ENCODE measurements at places on chromosomes 12 and 14. TPM values are rescaled to one million over a fixed set of nuclear protein-coding genes. Genes with fewer than 3 reads are reported as not detected.

DNA sequence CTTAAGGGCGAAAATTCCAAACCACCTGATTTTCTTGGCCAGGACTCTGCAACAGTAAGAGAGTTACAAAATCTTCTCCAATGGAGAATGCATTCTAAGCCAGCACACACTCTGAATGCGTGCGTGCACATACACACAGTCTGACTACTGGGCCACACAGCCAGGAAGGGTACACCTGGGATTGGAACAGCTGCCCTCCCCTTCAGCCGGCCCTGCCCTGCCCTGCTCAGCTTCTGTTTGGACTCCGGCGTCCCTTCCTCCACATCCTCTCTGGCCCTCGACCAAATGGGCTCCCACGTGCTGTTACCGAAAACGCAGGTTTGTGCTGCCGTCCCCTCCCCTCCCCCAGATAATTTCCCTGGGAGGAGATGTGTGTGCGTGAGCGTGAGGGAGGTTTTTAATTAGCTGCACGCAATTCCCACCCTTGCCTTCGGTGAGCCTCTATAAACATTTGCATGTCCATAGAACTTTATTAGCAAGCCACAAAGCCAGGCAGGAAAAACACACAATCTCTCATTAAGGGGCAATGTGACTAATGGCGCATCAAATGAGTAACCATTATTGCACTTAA is 43.0 kb downstream of the CCNK start:
- no peaks in the 10 kb centered on the region for H3K27me3 ChIP-seq
- H3K36me3 ChIP-seq, result no peaks in the 10 kb centered on the region
- H3K4me3 ChIP-seq, result no peak overlapping the region
- no peak overlapping the region for H3K27ac ChIP-seq

PLEKHA5 gene
- total RNA-seq, result 14.6 TPM

WASHC3 gene
- total RNA-seq, result 33.0 TPM

DNA sequence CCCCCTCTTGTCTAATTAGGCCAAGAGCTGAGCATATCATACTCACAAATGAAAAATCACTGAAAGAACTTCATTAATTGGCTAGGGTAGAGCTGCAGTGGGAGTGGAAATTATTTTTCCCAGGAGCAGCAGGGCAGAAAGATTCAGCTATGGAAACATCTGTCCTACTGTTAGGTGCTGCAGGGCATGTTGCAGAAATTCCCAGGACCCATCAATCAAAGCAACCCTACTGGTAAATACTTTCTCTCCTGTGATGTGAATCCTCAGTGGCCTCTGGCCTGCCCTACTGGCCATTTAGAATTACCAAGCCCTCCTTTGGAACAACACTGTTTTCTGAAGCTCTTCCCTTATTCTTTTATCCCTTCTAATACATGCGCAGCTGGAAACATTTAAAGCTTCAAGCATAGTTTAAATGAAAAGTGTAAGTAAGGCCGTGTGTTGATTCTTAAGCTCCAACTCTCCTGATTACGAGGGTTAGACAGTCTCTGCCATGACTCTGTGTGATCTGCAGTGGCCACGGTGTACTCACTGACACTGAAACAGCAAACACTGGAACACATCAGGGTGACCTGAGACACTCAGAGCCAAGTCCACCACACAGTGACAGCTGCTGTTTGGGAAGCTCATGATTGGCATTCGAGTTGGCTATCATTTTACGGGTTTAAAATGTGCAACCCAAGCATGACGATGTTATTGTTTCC is 62.6 kb upstream of the TMCC3 start:
- no peak for DNase-seq
- H3K36me3 ChIP-seq, result no peaks in the 10 kb centered on the region
- H3K27me3 ChIP-seq, result peaks cover 2% of the 10 kb centered on the region
- no peak overlapping the region for H3K27ac ChIP-seq
- H3K4me1 ChIP-seq, result peaks cover 14% of the 10 kb centered on the region

DNA sequence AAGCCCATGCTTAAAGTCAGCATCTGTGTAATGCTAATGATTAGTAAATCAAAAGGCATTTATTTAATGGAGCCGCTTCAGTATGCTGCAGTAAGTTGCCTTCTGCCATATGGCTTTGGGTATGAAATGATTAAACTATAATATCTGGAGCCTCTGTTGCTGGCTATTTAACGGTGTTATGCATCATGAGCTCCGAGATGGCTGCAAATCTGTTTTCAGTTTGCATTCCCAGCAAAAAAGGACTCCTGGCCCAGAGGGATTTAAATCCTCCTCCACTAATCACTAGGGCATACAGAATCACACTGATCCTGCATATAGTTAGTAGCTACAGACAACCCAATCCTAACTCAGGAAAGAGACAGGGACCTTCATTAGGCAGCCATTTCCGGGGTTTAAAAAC is 171.5 kb upstream of the EEA1 start:
- H3K36me3 ChIP-seq, result no peaks in the 10 kb centered on the region
- H3K4me3 ChIP-seq, result no peak overlapping the region
- H3K27ac ChIP-seq, result no peak overlapping the region
- DNase-seq, result no peak
- no peaks in the 10 kb centered on the region for H3K27me3 ChIP-seq

DNA sequence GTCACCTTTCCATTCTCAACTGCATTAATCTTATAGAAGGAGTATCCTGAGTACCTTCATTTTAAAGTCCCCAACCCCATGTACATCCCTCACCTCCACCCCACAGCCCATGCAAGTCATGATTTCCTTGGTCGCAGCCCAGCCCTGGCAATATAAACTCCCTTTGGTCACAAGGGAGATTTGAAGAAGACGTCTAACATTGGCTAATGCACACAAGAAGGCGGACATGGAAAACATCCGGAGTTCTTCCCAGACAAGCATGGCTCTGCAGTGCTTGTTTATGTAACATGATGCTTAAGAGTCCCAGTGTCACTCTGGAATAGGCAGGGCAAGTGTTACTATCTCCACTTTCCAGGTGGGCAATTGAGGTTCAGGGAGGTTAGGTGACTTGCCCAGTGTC is 277.6 kb downstream of the DPF3 start:
- no peaks in the 10 kb centered on the region for H3K27me3 ChIP-seq
- no peak for DNase-seq
- H3K27ac ChIP-seq, result peak overlapping the region; percentile 72
- H3K4me3 ChIP-seq, result no peak overlapping the region
- peaks cover 49% of the 10 kb centered on the region for H3K4me1 ChIP-seq

AKT1 gene
- total RNA-seq, result 143 TPM

KLRC2 gene
- not detected for total RNA-seq

PLEKHH1 gene
- 0.65 TPM for total RNA-seq

DNA sequence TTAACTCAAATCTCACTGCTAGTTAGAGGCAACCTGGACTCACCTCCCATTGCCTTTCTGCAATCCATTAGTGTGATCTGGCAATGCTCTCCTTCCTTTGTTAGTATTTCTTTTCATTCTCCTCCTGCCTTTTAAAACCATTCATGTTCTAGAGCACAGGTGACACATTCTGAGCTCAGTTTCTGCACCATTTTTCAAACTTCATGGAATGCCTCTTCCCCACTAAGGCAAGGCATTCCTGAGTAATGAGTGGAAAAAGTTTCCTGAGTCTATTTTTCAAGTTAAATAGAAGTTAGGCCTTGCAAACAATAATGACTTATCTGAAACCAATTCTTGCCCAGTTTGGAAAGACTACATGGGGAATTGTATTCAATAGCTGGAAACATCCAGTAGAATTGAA is 1001.8 kb downstream of the BCL11B start:
- H3K36me3 ChIP-seq, result no peaks in the 10 kb centered on the region
- DNase-seq, result no peak
- H3K4me3 ChIP-seq, result no peak overlapping the region
- H3K4me1 ChIP-seq, result no peaks in the 10 kb centered on the region
- no peak overlapping the region for H3K27ac ChIP-seq
- no peaks in the 10 kb centered on the region for H3K27me3 ChIP-seq

GRCh38 chr12:57744194-57744776 is 554 bp upstream of the TSPAN31 start:
- H3K4me3 ChIP-seq, result peak overlapping the region; percentile 95
- peaks cover 21% of the 10 kb centered on the region for H3K4me1 ChIP-seq
- peak; percentile 72 for DNase-seq
- peaks cover 20% of the 10 kb centered on the region for H3K36me3 ChIP-seq

DNA sequence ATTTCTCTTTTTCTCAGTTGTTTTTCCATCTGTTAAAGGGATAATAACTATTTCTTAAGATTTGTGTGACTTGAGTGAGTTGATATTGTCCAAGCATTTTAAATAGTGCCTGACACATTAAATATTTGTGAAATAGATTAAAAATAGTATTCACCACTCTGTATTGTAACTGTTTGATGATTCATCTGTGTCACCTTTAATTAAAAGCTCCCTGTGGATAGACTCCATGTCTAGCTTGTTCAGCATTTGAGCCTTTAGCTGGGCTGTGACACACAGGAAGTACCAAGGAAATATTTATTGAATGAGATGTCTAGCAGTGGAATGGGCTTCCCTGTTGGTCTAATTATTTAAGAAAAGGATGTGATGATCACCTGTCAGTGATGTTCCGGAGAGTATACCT is 1.8 kb upstream of the GLIPR1L2 start:
- no peaks in the 10 kb centered on the region for H3K27me3 ChIP-seq
- peaks cover 36% of the 10 kb centered on the region for H3K4me1 ChIP-seq

GRCh38 chr14:97106609-97107008 is 309.4 kb downstream of the VRK1 start:
- no peak overlapping the region for H3K4me3 ChIP-seq
- no peaks in the 10 kb centered on the region for H3K36me3 ChIP-seq
- H3K27me3 ChIP-seq, result peaks cover 6% of the 10 kb centered on the region
- DNase-seq, result no peak
- no peak overlapping the region for H3K27ac ChIP-seq
- no peaks in the 10 kb centered on the region for H3K4me1 ChIP-seq

DNA sequence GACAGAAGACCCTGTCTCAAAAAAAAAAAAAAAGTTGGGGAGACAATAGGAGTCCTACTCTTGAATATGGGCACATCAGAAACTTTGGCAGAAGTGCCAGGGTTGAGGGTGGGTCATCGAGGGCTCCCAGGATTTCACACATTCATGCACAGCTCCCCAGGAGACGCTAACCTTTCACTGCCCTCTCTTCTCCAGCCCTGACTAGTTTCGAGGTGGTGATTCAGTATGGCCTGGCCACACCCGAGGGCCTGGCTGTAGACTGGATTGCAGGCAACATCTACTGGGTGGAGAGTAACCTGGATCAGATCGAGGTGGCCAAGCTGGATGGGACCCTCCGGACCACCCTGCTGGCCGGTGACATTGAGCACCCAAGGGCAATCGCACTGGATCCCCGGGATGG is 29.4 kb upstream of the LRP1-AS start:
- DNase-seq, result no peak
- no peaks in the 10 kb centered on the region for H3K4me1 ChIP-seq
- H3K4me3 ChIP-seq, result no peak overlapping the region
- H3K27ac ChIP-seq, result no peak overlapping the region
- H3K27me3 ChIP-seq, result no peaks in the 10 kb centered on the region

- no peak overlapping the region for H3K4me3 ChIP-seq
- DNase-seq, result no peak
- no peaks in the 10 kb centered on the region for H3K27me3 ChIP-seq
- H3K4me1 ChIP-seq, result peaks cover 96% of the 10 kb centered on the region
- peak overlapping the region; percentile 91 for H3K27ac ChIP-seq
Measured at GRCh38 chr12:2286461-2287131, 233.8 kb downstream of the CACNA1C start.

TSPAN19 gene
- not detected for total RNA-seq

DNA sequence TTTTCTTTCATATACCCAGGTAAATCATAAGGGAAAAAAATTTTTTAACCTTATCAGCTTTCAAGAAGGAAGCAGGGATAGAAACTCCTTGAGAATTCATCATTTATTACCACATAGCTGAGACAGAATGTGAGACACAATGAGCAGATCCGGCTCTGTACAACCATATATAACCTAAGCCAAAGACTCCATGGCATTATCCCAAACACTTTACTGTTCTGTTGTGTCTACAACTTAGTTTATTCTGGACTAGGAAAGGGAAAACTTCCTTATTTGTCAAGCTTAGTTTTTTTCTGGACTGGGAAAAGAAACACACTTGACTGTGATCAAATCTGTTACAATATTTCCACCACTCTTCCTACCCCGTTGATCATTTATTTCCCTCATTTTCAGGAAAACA is 38.3 kb upstream of the CATSPERB start:
- no peaks in the 10 kb centered on the region for H3K4me1 ChIP-seq
- H3K27ac ChIP-seq, result no peak overlapping the region
- H3K36me3 ChIP-seq, result peaks cover 9% of the 10 kb centered on the region
- no peak overlapping the region for H3K4me3 ChIP-seq
- H3K27me3 ChIP-seq, result no peaks in the 10 kb centered on the region

DNA sequence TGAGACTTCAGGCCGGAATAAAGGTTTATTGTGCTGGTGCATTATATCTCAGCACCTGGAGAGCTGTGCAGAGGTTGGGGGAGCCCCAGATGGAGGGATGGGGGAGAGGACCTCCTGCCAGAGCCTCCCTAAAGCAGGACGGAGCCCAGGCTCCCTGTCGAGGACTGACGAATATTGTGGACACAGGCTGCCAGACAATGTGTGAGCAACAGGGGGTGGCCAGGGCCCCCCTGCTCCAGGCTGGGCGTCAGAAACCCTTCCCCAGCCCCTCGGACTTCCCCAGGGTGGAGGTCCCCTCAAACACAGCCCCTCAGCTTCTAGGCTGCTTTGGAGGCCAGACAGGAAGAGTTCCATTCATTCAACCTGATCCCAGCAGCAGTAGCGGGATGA is 8.0 kb downstream of the TMEM119 start:
- no peaks in the 10 kb centered on the region for H3K36me3 ChIP-seq
- DNase-seq, result no peak
- H3K27me3 ChIP-seq, result no peaks in the 10 kb centered on the region

GRCh38 chr14:104136472-104137296 is 1.7 kb upstream of the KIF26A start:
- H3K4me3 ChIP-seq, result no peak overlapping the region
- peak overlapping the region; percentile 12 for H3K27ac ChIP-seq
- peaks cover 8% of the 10 kb centered on the region for H3K4me1 ChIP-seq
- DNase-seq, result peak; percentile 80
- no peaks in the 10 kb centered on the region for H3K36me3 ChIP-seq

CCDC196 gene
- not detected for total RNA-seq

DNA sequence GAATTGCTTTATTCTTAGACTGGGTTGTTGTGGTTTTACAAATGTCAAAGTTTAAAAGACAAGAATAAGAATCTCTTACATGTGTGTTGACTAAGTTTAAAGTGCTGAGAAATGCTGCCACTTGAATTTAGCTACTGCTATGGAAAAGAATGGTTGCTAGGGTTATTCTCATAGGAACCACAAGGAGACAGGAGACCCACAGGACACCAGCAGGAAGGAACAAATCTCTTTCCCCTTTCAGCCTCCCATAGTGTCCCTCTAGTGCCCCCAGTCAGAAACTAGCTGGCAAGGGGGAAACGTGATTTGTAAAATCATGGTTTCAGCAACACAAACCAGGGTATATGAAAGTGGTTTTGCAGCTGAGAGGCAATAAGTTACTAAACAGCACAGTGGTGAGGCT is 102.7 kb downstream of the ST8SIA1 start:
- no peak overlapping the region for H3K4me3 ChIP-seq
- H3K36me3 ChIP-seq, result no peaks in the 10 kb centered on the region
- DNase-seq, result no peak
- no peak overlapping the region for H3K27ac ChIP-seq
- no peaks in the 10 kb centered on the region for H3K27me3 ChIP-seq
